NCI-H1092 (cell line): ENCODE measurements at places on chromosomes 12 and 14.

GRCh38 chr14:39890026-39890425, 457.8 kb upstream of the FBXO33 start:
- DNase-seq: no peak

DNA sequence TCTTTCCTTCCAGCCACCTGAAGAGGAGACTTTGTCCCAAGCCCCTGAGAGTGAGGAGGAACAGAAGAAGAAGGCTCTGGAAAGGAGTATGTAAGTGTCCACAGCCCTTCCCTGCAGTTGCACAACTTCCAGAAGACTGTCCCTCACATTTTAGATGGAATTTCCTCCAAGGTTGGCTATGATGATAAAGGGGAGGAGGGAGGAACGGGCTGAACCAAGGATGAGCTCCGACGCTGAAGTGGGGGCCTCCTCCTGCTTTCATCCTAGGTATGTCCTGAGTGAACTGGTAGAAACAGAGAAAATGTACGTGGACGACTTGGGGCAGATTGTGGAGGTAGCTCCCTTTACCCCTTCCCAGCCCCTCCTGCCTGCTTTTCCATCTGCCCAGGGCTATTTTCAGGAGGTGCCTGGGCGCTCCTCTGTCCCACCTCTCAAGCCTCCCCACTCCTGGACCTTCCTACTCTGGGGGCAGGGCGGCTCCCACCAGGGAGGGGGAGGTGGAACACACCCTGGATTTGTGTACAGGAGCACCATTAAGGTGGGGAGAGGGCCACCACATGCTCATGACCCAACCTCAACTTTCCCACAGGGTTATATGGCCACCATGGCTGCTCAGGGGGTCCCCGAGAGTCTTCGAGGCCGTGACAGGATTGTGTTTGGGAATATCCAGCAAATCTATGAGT, 2.3 kb downstream of the ARHGEF25 start:
- no peak for DNase-seq

DNA sequence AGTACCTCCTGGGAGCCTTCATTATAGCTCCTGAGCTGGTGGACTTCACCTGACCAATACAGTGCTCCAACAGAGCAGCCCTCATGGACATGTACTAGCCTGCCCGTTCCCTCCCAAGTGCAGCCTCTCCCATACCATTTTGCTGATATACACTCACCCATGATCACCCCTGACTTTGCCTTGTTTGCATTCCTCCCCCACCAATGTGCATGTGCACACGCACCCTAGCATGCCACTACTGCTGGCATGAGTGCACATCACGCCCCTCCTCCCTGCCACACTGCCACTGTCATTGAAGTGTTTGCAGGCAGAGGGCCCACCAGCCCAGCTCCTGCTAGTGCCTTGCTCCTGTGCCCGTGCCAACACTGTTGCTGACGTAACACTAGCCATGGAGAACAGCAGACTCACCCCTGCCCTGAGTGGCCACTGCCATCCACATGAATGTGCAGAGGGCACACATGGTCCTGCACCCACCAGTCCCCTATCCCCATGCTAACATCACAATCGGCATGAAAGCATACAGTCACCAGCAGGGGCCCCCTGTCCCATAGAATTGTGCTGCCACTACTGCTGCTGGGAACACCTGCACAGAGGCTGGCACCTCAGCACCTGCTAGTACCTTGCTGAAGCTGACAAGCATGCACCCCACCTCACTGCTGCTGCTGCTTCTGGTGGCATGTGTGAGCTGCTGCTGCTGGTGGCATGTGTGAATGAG, 110.3 kb downstream of the SINHCAF start:
- DNase-seq: no peak

GRCh38 chr12:1706632-1706980, 15.7 kb downstream of the ADIPOR2 start:
- DNase-seq: no peak

DNA sequence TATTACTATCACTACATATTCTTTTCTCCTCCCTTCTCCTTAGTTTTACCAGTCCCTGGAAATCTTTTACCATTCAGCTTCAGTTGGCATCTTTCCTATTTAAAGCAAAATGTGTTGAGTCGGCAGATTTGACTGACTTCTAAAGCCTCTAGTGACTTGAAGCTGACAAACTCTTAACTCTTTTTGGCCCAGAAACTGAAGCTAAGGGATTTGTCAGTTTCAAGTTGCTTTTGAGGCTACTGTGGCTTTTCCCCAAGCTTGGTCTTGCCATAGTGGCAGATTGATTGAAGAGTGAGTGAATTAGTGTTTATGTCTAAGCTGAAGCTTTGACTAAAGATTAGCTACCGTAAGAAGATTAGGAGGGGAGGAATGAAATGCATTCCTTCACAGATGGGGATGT, 104.0 kb downstream of the ETNK1 start:
- no peak for DNase-seq

DNA sequence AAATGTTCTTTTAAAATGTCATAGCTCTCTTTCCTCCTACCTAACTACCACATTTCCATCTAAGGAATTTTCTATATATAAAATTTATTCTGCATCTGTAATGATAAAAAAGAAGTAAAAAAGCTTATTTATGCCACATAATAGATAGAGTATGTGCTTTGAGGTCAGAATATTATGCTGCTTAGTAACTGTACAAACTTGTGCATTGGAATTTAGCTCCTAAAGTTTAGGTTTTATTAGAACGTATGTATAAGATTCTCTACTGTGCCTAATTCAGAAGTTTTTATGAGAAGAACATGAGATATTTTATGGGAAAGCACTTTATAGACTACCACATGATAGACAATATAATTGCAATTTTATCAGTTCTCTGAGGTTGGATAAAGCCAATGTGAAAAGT, 384.6 kb downstream of the SLC16A7 start:
- no peak for DNase-seq

- no peak for DNase-seq
Observed at GRCh38 chr12:39392154-39392925, 50.6 kb downstream of the KIF21A start.

GRCh38 chr12:70190262-70191010, 52.8 kb upstream of the CNOT2 start:
- no peak for DNase-seq

- DNase-seq: no peak
Observed at GRCh38 chr14:26339381-26339780, 258.5 kb downstream of the NOVA1 start.

- no peak for DNase-seq
Observed at GRCh38 chr14:72558721-72559120, 335.2 kb downstream of the DPF3 start.

DNA sequence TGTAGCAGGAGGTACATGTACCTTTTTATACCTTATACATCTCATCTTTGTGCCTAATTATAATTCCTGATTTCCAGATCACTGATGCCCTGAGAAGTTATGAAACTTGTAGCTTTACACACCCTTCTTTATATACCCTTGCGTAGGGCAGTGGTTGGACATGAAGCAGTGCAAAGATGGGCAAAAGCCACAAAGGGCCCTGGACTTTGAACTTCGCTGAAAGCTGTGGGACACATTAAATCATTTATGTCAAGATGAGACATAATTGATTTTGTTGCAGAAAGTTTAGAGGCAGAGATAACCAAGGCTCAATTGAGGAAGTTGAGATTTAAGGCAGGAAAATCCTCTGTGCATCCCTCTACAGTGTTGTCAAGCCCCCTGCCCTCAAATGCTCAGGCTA, 170.0 kb downstream of the SLC2A13 start:
- DNase-seq: no peak

DNA sequence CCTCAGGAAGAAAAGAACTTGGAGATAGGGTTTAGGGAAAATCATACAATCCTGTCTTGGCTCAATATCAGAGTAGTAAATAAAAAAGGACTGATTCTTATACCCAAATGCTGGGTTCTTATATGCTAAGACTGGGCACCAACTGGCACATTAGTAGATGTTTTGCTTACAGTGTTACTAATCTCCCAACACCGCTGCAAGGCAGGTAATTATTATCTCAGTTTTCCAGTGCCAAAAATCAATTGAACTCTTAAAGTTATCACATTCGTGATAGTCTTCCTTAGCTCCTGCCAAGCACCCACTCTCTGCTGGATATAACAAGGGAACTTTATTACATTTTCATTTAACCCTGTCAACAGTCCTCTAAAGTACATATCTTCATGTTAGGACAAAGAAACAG, 25.0 kb upstream of the HIGD1C start:
- DNase-seq: no peak

GRCh38 chr14:51653775-51654532, 2.2 kb downstream of the FRMD6 start:
- DNase-seq: no peak

DNA sequence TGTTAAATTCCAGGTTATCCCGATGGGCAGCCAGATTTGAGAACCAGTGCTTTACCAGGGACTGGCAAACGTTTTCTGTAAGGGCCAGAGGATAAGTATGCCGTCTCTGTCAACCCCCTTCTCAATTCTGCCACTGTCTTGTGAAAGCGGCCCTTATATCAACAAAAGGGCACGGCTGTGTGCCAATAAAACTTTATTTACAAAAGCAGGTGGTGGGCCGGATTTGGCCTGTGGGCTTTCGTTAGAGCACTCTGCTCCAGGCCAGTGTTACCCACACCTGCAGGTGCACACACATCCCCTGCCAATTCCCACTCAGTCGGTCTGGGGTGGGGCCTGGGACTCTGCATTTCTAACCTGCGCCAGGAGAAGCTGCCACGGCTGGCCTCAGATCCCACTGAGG, 111.2 kb downstream of the RFLNA start:
- DNase-seq: no peak

DNA sequence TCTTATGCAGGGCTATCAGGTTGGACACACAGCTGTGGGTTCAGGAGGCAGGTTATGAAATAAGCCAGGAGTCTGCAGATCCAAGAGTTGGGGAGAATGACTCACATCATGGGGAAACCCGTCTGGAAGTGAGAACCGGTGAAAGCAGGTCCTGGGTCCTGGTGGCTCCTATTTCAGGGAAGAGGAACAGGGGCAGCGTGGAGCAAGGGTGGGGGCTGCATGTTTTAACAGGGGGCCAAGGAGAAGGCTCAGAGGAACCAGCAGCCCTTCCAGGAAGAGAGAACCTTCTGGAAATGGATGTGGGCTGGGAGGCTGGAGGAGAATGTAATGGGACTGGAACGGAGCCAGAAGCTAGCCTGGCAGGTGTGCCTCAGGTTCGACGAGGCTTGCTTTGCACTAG, 7.8 kb upstream of the KRT74 start:
- no peak for DNase-seq

DNA sequence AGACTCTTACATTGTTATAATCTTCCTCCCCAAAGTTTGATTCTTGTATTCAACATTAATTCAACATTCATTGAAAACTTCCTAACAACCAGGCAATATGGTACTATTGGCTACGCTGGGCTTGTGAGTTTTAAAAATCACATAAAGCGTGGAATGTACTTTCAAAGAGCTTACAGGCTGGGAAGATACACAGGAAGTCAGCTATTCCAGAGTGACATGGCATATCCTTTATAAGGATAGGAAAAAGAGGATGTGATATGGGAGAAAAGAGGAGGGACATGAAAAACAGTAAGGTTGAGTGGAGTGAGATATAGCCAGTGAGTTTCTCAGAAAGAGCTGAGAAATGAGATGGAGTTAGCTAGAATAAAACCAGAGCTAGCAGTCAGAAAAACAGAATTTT, 103.6 kb upstream of the ATF7IP start:
- DNase-seq: no peak
